ENCODE measurements at places on chromosomes 6 and 20.

DNA sequence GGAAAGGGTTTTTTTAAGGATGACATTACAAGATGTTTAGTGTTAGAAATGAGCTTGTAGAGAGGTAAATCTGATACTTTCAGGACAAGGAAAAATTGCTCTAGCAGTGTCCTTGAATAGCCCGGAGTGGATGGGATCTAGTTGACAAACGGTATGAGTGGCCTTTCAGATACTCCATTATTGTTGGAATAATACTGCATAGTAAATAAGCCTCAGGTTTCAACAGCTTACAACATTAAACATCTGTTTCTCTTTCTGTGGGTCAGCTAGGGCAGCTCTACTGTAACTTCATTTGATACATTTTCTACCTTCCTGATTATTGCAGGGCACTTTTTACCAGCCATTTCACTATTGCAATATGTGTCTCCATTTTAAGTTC, 118.0 kb downstream of the B3GAT2 start:
- H3K27me3 ChIP-seq: no peaks in the 10 kb centered on the region
- DNase-seq: no peak
- H3K4me1 ChIP-seq: peaks cover 17% of the 10 kb centered on the region

GRCh38 chr6:72976484-72976883, 248.8 kb downstream of the KHDC1L start:
- no peaks in the 10 kb centered on the region for H3K27me3 ChIP-seq
- H3K4me1 ChIP-seq: no peaks in the 10 kb centered on the region
- no peak overlapping the region for H3K27ac ChIP-seq
- no peak overlapping the region for H3K4me3 ChIP-seq

DNA sequence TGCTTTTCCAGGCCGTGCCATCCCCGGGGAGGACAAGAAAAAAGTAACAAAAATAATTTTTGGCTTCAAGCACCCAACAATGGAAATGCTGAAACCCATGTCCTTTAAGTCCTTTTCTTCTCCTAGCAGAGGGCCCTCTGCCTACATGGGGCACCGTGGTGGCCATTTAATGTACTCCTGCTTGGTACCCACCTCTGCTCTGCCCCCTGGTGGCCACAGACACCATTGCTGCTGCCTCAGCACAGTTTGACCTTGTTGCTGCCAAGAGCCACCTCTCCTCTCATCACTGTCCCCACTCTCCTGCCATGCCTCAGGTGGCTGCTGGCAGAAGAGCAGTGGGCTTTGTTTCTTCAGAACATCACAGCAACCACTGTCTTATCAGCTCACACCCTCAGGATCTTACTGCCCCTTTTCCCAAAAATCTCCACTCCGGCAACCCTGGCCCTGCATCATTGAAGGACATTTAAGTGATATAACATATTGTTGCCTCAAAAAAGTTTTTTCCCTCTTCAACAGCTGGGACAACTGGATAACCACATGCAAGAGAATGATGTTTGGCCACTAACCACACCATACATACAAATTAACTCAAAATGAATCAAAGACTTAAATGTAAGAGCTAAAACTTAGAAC, 12.9 kb upstream of the ARMC2 start:
- H3K4me3 ChIP-seq: no peak overlapping the region
- no peak overlapping the region for H3K27ac ChIP-seq
- peaks cover 3% of the 10 kb centered on the region for H3K36me3 ChIP-seq
- H3K27me3 ChIP-seq: no peaks in the 10 kb centered on the region
- H3K4me1 ChIP-seq: peaks cover 37% of the 10 kb centered on the region
- DNase-seq: peak; percentile 69

DNA sequence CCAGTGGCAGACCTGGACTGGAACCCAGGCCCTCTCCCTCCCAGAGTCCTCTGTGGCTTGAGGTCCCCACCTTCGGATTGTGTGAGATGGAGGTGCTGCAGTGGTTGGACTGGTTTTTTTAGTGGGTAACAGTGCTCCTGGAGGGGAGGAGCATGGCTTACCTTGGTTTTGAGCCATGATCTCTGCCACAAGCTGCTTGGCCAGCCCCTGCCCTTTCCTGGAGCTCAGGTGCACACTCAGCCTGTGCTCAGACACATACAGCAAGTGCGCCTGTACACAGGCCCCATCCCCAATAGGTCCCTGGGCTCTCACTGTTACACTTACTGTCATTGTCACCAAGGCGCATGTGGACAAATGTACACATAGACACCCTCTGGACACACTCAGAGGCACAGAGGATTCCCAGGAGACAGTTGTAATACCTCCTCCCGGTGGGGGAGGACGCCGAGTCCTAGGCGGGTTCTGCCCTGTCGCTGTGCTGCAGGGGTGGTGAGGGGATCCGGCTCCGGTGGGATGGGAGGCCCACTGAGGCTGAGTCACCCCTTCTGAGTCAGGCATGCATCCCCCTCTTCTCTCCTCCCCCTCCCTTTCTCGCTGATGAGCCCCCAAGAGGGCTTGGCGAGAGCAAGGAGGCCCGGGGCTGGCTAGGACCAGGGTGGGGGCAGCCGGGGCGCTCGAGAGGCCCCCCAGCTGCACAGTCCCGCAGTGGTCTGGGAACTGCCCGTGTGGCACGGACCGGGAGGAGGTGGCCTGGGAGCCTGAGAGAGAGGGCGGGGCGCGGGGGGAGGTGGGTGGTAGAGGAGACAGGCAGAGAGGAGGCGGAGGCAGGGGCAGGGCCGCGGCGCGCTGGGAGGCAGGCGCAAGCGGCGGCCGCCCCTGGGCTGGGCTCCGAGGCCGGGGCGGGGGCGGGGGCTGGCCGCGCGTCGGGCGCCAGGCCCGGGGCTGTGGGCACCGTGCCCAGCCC, 522 bp upstream of the EPB41L1 start:
- H3K27me3 ChIP-seq: peaks cover 66% of the 10 kb centered on the region
- no peak for DNase-seq
- no peaks in the 10 kb centered on the region for H3K4me1 ChIP-seq
- no peaks in the 10 kb centered on the region for H3K36me3 ChIP-seq

DNA sequence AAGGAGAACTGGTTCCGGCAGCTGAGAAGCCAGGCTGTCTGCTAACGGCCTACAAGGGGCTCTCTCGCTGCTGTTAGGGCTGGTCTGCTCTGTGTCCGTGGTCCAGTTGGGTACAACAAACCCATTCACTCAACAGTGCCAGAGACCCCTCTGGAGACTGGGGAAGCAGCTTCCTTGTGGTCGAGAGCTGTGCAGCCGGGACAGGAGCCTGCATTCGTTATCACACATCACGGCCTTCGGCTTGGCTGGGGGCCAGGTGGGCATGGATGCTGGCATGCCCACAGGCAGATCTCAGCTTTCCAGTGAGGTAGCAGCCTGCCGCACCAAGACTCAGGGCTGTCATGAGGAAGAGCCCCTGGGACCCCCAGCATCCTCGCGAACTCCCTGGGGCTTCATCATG, 124.7 kb downstream of the PREX1 start:
- DNase-seq: no peak
- H3K27me3 ChIP-seq: no peaks in the 10 kb centered on the region
- no peak overlapping the region for H3K27ac ChIP-seq
- no peak overlapping the region for H3K4me3 ChIP-seq
- peaks cover 55% of the 10 kb centered on the region for H3K4me1 ChIP-seq

DNA sequence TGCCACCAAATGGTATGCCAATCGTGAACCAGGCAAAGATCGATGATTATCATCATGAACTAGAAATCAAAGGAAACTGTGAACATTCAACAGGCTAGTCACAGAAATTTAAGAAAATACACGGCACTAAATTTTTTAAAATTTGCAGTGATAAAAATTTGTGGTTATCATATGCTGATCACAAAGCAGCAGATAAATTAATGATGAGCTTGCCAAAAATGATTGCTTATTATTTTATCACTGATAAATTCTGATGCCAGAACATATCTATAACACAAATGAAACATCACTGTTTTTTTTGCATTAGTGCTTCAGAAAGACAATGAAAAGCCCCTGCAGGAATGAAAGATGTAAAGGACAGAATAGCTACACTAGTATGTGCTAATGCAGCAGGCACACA, 1413.2 kb upstream of the MAP3K7 start:
- no peak for DNase-seq
- H3K4me1 ChIP-seq: no peaks in the 10 kb centered on the region
- no peaks in the 10 kb centered on the region for H3K36me3 ChIP-seq
- H3K4me3 ChIP-seq: no peak overlapping the region
- H3K27ac ChIP-seq: no peak overlapping the region

GRCh38 chr20:458776-459175, 3.6 kb downstream of the TBC1D20 start:
- no peaks in the 10 kb centered on the region for H3K27me3 ChIP-seq
- peaks cover 6% of the 10 kb centered on the region for H3K36me3 ChIP-seq
- H3K4me1 ChIP-seq: peaks cover 49% of the 10 kb centered on the region
- H3K27ac ChIP-seq: no peak overlapping the region
- DNase-seq: no peak

GRCh38 chr20:25135031-25135430, 53.1 kb upstream of the VSX1 start:
- H3K36me3 ChIP-seq: no peaks in the 10 kb centered on the region
- DNase-seq: no peak
- no peaks in the 10 kb centered on the region for H3K4me1 ChIP-seq
- no peak overlapping the region for H3K27ac ChIP-seq
- H3K4me3 ChIP-seq: no peak overlapping the region

- H3K36me3 ChIP-seq: no peaks in the 10 kb centered on the region
- H3K27ac ChIP-seq: no peak overlapping the region
- peaks cover 17% of the 10 kb centered on the region for H3K27me3 ChIP-seq
- DNase-seq: no peak
Observed at GRCh38 chr6:145539831-145540230, 195.5 kb downstream of the EPM2A start.

GRCh38 chr6:50795574-50795973, 23.1 kb upstream of the TFAP2B start:
- H3K27me3 ChIP-seq: no peaks in the 10 kb centered on the region
- no peaks in the 10 kb centered on the region for H3K36me3 ChIP-seq
- H3K4me3 ChIP-seq: no peak overlapping the region
- H3K27ac ChIP-seq: no peak overlapping the region
- no peak for DNase-seq
- H3K4me1 ChIP-seq: no peaks in the 10 kb centered on the region

- no peak for DNase-seq
- H3K36me3 ChIP-seq: no peaks in the 10 kb centered on the region
- H3K27ac ChIP-seq: no peak overlapping the region
- no peak overlapping the region for H3K4me3 ChIP-seq
- no peaks in the 10 kb centered on the region for H3K4me1 ChIP-seq
Observed at GRCh38 chr6:46207174-46207573, 36.4 kb upstream of the ENPP5 start.

DNA sequence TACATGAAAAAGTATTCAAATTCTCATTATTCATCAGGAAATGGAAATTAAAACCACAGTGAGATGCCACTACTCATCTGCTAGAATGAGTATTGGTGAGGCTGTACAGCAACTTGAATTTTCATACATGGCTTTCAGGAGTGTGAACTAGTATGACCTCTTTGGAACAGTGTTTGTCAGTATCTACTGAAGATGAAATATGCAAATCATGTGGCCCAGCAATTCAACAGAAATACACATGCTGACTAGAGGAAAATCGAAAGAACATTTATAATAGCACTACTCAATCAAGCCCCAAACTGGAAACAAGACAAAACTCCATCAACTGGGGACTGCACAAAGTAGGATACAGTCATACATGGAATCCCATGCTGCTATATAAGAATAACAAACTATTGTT, 102.2 kb downstream of the DCDC2 start:
- H3K36me3 ChIP-seq: no peaks in the 10 kb centered on the region
- H3K4me3 ChIP-seq: no peak overlapping the region
- H3K27ac ChIP-seq: no peak overlapping the region
- peaks cover 56% of the 10 kb centered on the region for H3K27me3 ChIP-seq
- no peak for DNase-seq
- H3K4me1 ChIP-seq: no peaks in the 10 kb centered on the region

DNA sequence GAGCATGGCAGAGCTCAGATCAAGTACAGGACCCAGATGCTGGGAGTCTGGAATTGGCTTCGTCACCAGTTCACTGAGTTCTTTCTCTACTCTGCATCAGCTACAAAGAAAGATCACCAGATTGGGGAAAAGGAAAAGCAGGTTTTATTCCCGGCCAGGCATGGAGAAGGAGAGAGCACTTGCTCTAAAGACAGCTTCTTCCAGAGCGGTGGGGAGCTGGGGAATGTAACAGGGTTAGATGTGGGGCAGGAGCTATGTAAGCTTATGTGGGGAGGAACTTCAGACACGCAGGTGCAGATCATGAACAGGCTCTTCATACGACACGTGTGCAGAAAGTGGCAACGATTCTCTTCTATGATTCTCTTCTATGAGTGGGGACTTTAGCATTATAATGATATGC, 4.9 kb upstream of the ACSS1 start:
- no peak for DNase-seq
- peaks cover 6% of the 10 kb centered on the region for H3K36me3 ChIP-seq
- no peak overlapping the region for H3K4me3 ChIP-seq
- H3K27me3 ChIP-seq: no peaks in the 10 kb centered on the region
- H3K4me1 ChIP-seq: peaks cover 8% of the 10 kb centered on the region

DNA sequence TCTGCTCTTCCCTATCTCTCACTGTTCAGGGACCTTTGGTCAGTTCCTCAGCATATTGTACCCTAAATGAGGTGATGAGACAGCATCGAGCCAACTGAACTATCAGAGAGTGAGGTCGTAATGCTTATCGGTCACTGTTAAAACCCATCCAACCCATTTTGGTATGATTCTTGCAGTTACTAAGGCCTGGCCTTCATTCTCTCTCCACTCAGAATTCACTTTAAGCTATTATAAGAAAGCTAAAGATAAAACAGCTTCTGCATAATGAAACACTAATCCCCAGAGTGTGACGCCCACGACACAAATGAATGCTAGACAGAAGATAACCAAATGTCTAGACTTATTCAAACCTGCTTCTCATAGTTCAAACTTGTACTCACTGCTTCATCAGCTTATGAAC, 175.8 kb downstream of the GMPR start:
- peaks cover 47% of the 10 kb centered on the region for H3K4me1 ChIP-seq
- no peaks in the 10 kb centered on the region for H3K27me3 ChIP-seq
- H3K27ac ChIP-seq: peak overlapping the region; percentile 95
- H3K4me3 ChIP-seq: peak overlapping the region; percentile 65

GRCh38 chr20:16476032-16476431, 97.2 kb downstream of the KIF16B start:
- H3K4me1 ChIP-seq: no peaks in the 10 kb centered on the region
- no peak overlapping the region for H3K27ac ChIP-seq
- H3K27me3 ChIP-seq: no peaks in the 10 kb centered on the region

GRCh38 chr20:58471193-58472164, 43.7 kb downstream of the APCDD1L start:
- H3K27me3 ChIP-seq: no peaks in the 10 kb centered on the region
- no peak for DNase-seq
- H3K4me3 ChIP-seq: no peak overlapping the region
- H3K4me1 ChIP-seq: no peaks in the 10 kb centered on the region
- no peak overlapping the region for H3K27ac ChIP-seq
- H3K36me3 ChIP-seq: no peaks in the 10 kb centered on the region

GRCh38 chr6:141140905-141141304, 991.8 kb upstream of the GJE1 start:
- DNase-seq: no peak
- H3K4me3 ChIP-seq: no peak overlapping the region
- no peak overlapping the region for H3K27ac ChIP-seq
- H3K36me3 ChIP-seq: no peaks in the 10 kb centered on the region

DNA sequence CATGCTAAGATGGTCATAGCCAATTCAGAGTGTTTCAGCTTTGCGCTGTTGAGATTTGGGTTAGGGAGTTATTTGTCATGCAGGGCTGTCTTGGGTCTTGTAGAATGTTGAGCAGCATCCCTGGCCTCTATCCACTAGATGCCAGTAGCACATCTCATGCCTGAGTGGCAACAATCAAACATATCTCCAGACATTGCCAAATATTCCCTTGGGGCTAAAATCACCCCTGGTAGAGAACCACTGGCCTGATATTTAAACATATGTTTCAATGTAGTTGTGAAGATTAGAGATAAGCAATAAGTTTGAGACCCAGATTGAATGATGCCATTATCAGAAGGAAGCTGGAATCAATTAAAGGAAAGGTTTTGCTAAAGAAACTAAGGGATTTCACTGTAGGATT, 463.3 kb downstream of the DOK5 start:
- H3K4me1 ChIP-seq: no peaks in the 10 kb centered on the region
- no peak for DNase-seq
- no peak overlapping the region for H3K27ac ChIP-seq
- H3K4me3 ChIP-seq: no peak overlapping the region
